ENCODE measurements at places on chromosomes 7 and 10.

DNA sequence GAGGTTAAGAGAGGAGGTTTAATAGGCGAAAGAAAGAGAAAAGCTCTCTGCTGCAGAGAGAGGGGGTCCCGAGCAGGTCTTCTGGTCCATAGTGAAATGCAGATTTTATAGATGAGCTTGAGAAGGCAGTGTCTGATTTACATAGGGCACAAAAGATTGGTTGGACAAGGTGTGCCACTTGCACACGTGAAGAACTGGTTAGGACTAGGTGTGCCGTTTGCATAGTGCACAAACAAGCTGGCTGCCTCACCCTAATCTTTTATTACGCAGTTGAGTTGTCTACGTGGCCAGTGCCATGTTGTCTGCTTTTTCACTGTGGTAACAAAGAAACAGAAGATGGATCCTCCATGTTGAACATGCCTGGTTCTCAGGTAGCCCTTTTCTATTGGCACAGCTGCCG is 82.6 kb downstream of the AMPH start:
- no peak for DNase-seq

DNA sequence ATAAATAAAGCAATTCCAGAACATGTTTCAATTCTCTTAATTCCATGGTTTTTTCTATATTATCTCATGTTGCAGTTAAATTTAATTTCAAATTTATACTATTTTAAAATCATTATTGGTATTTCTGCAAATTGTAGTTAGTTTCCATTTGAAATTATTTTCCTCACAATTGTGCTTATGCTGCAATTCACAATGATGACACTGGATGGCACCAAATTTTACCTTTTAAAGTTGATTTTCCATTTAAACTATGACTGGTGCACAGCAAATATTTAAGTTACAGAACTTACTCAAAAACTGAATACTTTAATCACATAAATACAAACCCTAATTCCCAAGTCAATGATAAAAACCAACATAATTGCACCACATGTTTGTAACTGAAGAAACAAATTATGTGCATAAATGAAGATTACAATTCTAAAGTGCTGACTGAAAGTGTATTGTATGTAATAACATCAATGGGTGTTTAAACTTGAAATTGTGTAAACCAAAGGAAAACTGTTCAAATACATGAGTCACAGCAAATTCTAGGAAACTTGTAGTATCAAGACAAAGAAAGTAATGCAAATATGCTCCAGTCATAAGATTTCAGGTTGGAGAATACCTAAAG is 75.3 kb upstream of the AASS start:
- no peak for DNase-seq

DNA sequence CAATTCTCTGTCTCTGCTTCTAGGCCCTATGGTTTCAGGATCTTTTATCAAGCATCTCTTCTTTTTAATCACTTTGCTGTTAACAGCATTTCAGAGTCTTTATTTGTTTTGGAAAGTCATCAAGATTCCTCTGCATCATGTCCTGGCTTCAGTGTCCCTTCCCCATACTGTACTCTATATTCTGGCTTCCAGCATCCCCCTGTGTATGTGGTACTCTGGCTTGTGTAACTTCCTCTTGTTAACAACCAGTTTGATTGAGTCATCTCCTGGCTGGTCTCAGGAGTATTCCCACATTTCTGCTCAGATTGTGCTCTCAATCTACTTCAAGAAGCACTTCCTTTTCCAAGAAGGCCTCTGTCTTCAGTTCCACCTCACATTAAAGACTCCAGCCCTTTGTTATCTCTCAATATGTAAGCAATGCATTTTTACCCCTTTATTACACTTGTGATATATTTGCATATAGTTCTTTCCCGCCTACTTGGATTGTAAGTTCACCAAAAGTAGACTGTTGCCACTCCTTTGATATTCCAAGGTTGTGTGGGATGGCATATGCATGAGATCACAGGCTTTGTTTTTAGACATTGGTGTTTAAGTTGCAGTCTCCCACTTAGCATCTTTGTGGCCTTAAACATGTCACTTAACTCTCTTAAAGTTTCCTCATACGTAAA is 15.1 kb upstream of the ATE1 start:
- no peak for DNase-seq

DNA sequence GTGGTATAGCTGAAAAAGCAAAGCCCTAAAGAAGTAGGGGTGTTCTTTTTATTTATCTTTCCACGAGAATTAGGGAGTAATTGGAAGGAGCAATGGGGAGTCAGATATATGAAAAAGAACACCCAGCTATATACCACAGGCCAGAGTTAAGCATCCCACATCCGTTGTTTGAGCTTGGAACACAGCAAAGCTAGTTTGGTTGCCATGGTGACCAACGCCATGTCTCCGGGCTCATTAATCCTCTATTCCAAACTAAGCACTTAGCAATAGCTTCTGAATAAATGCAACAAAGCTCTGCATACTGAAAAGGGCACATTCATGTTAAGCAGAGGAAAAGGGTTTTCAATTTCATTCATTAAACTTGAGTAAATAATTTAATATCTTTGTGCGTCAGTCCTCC is 23.5 kb downstream of the ASB4 start:
- no peak for DNase-seq

DNA sequence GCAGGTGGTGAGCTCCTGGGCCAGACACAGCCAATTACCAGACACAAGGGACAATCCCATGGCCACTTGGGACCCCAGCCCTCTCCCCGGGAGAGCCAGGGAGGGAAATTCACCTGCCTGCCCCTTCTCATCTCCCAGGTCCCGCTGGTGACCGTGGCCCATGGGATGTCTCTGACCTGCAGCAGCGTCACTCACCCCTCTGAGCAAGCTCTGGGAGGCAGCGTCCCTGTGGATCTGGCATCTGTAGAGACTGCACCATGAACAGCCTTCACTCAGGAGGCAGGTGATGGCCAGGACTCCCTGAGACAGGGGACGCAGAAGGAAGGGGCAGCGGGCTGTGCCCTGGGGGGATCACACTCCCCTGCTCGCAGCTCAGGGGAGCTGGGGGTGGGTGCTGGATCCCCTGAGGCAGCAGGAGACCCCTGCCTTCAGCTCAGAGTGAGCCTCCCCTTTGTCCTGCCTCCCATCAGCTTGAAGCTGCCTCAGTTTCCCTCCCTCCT is 90.8 kb downstream of the FOXL3 start:
- DNase-seq = no peak

DNA sequence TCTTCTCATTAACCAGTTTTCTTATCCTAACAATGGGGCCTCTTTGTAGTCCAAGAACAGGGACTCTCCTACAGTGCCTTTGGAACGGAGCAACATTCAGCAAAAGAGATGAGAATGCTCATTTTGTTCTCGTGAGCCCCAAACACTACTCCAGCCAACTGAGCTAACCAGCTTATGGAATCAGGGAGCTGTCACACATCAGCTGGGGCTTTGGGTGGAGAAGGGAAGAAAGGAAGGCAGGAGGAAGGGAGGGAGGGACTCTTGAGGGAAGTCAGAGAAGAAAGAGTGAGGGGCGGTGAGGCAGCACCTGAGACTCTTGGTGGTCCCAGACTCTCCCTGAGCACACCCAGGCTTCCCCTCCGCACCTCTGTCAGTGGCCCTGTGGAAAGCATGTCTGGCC is 123.1 kb downstream of the CLEC2L start:
- no peak for DNase-seq

DNA sequence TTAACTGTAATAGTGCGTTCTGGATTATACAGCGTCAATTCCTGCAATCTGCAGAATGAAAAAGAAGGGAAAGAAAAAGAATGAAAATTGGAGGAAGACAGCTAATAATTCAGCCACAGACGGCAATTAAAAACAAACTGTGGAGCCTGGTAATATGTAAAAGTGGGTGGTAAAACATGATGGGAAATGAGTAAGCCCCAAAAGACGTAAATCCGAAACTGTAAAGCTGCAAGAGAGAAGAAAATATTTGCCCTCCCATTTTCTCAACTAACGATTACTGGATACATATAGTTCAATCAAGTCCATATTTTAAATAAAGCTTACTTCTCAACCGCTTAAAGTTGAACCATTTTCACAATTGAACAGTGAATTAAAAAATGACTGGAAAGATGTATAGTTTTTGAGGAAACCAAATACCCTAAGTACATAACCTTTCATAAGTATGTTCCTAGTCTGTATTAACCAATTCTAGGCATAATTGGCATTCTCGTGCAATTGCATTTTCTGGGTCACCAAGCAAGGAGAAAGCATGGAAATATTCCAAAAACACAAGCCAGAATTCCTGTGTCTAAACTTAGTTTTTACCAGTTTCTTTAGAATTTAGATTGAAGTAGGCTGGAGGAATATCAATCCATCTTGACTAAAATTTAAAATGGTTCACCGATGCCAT is 44.8 kb downstream of the MALSU1 start:
- DNase-seq = no peak

DNA sequence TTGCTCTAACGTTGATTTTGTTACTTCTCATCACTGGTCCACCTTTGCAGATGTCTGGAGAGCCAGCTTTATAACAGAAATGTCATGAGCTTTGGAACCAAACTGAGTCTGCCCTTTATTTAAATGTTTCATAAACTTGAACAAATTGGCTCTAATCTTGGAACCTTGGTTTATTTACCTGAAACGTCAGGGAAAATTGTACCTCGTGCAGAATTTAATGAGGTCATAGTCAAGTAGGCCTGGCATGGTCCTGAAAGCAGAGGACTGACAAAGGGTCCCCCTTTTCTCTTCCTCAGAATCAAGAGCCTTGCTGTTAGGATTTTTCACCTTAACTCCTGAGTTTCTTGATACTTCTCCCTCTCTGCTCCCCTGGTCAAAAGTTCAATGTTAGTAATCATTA is 828.0 kb downstream of the GRID1 start:
- no peak for DNase-seq

DNA sequence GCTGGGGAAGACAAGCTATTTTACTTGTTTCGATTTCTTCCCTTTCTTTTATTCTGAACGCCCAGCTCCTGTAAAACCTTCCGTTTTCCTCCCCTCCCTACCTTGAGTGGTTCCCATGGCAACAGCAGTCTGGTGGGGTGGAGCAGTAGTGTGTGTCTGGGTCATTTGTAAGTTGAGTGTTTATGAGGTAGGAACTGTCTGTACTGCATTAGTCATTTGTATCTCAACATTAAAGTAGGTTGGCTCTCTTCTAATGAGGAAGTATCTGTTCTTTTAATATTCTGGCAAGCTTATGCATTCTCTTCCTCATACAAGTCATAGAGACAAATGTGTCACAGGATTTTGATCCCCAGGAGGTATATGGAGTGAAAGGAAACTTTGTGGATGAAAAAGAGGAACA is 85.3 kb upstream of the CCDC6 start:
- DNase-seq = no peak

- no peak for DNase-seq
Measured at GRCh38 chr7:103073989-103074518, 542 bp downstream of the FBXL13 start.

DNA sequence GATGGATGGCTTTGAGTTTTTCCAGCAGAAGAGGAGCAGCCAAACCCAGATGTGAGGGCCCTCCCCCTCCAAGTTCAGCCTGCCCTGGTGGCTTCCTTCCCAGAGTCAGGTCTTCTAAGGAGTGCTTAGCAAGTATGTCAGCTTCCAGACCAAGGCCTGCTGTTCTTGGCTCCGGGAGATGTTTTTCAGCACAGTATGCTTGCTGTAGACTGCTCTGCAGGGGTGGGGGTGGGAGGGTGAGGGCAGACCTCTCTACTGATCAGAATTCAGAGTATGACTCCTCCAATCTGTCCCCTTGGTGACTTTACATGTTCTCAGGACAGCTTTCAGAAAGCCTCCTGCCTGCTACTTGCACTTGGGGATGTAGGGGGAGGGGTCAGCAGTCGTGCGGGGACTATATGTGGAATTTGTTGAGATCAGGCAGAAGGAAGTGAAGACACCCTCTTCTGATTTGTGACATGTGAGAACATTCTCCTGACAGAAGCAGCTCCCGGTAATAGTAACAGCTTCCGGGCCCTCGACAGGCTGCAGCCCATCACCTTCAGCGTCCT is 516.4 kb upstream of the ZMIZ1 start:
- no peak for DNase-seq

DNA sequence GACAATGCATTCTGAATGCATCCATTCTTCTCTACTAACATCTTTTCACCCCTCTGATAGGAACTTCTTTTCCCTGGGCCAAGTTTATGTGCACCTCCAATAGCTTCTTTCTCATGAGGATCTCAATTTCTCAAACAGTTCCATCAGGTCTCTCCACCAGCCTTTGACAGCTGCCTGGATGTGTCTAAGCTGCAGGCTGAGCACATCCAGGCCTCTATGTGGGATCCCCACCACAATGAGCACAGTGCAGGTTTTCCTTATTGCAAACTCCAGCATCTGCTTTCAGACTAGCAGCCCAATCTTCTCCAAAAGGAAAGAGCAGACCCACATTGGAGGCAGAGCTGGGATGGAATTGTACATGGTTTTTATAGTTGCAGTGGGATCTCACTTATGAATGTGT is 145.3 kb upstream of the TBX20 start:
- DNase-seq = no peak

GRCh38 chr10:120810298-120810697 is 40.9 kb upstream of the WDR11 start:
- DNase-seq = no peak

Data from effector CD8-positive, alpha-beta T cell (primary cell).